ENCODE measurements at places on chromosomes 1 and 21.
A peak's percentile ranks its signal among the peaks of the same experiment; 100 is the strongest.

DNA sequence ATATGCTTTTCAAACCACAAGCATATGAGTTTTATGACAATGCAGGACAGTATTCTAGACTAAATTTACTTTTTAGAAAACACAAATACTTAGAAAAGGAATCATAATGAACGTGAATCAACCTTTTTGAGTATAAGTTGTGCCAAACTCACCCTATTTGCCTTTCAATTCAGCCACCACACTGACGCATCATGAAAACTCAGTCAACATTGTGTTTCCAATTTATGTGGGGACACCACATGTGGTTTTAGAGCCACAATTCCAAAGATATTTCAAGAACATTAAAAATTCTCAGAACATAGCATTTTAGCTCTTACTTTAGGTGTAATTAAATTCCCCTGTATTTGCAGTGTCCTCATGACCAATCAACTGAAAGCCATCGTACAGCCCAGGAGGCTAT is 118.8 kb downstream of the PTBP2 start:
- DNase-seq = no peak

GRCh38 chr1:88983791-88984559 is 8.5 kb downstream of the KYAT3 start:
- peak; percentile 44 for DNase-seq

- DNase-seq = peak; percentile 78
Measured at GRCh38 chr1:2443277-2444137, 31.1 kb upstream of the PEX10 start.

DNA sequence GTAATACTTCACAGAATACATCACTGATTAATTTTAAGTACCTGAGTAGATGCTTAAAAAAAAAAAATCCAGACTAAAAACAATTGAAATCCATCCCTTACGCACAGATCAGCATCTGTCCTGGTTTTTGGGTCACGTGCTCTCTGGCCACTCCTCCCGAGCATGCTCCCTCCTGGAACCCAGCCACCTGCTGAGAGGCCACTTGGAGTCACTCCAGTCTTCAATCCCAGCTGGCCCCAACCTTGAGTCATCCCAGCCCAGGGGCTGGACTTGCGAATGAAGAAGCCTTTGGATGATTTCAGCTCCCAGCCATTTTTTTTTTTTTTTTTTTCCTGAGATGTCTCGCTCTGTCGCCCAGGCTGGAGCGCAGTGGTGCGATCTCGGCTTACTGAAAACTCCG is 8.9 kb downstream of the MAP1LC3C start:
- DNase-seq = peak; percentile 36

DNA sequence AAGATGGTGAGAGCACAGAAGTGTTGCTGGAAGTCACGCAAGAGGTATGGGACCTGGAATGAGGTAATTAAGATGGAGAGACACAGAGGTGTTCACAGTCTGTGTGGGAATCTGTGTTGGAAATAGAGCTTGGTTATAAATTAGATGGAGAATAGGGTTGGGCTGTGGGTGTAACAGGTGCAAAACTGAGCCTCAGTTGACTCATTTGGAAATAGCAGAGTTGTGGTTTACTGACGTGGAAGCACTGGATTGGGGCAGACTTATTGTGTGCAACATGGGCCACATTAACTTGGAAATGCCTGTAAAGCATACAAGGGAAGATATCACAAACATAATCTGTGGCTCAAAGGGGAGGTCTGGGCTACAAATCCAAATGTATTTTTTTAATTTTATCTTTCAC is 13.0 kb downstream of the CAMSAP2 start:
- no peak for DNase-seq

GRCh38 chr1:154223621-154224020 is 2.9 kb downstream of the UBAP2L start:
- no peak for DNase-seq

- DNase-seq = no peak
Measured at GRCh38 chr21:34639250-34639649, 24.3 kb upstream of the RCAN1 start.

GRCh38 chr1:228381356-228381755 is 25.3 kb downstream of the TRIM11 start:
- DNase-seq = no peak

DNA sequence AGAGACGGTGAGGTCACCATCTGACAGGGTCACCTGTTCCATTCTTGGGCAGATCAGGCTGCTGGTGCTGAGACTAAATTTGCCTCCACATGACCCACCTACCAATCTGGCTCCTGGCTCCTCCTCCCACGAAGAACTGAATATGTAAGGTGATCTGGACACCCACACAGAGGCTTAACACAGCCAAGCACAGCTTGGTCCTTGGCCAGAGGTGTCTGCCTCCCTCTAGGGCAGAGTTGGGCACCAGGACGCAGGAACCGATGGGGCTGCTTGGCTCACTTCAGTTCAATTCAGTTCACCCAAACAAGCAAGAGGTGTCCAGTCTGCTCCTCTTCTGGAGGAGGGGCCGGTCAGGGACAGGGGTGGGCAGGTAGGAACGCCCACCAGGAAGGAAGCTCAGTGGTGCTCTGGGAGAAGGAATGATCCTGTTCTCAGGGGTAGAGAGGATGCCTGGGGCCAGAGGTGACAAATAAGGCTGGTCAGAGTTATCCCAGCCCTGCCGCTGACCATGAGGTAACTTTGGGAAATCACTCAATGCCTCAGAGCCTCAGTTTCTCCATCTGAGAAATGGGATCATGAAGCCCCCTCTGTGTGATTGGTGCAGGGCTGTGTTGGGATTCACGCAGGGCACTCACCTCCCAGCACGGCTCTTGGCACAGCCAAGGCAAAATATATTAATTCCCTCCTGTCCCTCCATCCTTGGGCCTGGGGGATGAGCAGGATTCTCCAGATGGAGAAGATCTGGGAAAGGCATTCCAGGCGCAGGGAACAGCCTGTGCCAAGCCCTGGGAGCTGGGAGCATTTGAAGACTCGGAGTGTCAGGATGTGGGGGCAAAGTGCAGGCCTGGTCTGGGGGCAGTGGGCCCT is 284.5 kb downstream of the PTPRU start:
- DNase-seq = no peak

DNA sequence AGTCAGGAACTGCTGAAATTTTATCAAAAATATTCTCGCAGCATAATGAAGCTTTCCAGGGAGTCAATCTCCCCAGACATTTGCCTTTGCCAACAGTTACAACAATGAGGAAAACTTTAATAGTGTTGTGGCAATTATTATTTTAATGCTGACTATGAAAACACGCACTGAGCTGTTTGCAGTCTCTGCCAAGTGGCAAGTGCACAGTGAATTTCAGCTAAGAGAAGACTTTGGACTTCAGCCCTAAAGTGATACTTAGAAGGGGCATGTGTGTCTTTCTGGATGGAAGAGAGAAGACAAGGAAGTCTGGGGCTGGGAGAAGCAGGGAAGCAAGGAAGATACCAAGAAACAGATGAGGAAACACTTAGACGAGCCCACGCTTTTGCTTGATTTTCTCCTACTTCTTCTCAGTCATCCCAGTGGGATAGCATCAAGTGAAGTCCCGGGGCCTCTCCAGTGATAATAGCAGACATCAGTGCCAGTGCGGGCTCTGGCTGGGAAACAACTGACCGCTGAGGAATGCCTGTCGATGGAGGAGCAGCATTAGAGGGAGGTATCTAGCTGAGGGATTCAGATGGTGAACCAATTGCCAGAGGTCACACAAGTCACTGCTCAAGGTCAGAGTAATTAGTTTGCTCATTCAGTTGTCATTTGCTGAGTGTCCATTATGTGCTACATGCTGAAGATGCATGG is 196.3 kb downstream of the TTLL7 start:
- DNase-seq = no peak

DNA sequence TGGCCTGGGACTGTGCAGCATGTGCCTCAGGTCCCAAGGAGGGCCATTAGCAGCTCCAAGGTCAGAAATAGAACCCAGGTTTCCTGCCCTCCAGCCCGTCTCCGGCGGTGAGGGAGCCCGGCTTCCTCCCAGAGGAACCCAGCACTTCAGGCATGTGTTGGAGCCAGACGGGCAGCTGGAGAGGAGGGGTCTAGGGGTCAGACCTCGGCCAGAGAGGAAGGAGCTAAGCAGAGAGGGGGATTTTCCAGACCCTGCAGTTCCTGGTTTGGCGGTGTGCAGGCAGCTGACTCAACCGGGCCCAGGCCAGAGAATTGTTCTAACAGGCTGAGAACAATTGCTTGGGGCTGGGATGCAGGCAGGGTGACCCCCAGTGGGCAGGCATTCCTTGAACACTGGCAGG is 37.1 kb downstream of the HSPG2 start:
- DNase-seq = no peak

- no peak for DNase-seq
Measured at GRCh38 chr21:27796106-27796505, 829.2 kb upstream of the ADAMTS5 start.

- no peak for DNase-seq
Measured at GRCh38 chr1:30648408-30649000, 74.9 kb downstream of the MATN1 start.
